ENCODE measurements at places on chromosomes 2 and 18.

GRCh38 chr2:133200684-133201421 lies 367.4 kb downstream of the NCKAP5 start:
- no peak for DNase-seq

DNA sequence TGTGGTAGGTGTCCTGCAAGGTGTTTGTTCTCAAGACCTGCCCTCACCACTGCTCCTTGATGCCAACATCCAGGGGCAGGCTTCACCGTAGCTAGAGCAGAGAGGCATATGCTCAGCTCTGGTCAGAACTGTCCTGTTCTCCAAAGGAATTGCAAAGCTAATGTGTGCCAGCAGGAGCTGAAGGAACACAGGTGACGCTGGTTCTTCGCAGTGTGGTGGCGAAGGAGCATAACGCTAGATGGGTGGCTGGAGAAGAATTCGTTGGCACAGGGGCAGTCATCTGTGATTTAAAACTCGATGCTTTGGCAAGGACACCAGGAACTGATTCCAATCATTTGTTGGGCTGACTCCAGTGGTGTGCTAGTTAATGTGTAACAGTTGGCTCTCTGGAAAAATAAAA lies 11.4 kb upstream of the PER2 start:
- no peak for DNase-seq

DNA sequence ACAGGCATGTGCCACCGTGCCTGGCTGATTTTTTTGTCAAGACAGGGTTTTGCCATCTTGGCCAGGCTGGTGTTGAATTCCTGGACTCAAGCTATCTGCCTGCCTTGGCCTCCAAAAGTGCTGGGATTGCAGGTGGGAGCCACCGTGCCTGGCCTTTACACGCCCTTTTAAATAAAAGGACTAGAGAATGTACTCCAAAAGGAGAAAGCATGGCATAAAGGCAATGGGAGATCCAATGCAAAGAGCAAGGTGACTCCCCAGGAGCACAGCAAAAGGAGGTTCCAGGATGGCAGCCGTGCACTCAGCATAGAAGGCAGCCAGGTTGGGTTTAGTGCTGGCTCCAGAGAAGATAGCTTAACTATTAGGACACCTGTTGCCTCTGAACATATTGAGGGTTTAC lies 27.1 kb downstream of the ASB1 start:
- DNase-seq = no peak

GRCh38 chr2:234169674-234170073 lies 119.2 kb downstream of the SPP2 start:
- DNase-seq = no peak

GRCh38 chr2:73284296-73285158 lies at the start of gene FBXO41:
TSS of gene FBXO41 (minus strand) at chr2:73284478. CDS start at chr2:73269630, 14,848 bp downstream.
- no peak for DNase-seq

GRCh38 chr18:46278481-46279465 lies 174.6 kb downstream of the HAUS1 start:
- DNase-seq = no peak

- DNase-seq = no peak
These were observed 102.0 kb downstream of the SH3RF3 start for GRCh38 chr2:109230941-109231420.

- no peak for DNase-seq
These were observed 33.3 kb upstream of the PAX3 start for GRCh38 chr2:222332116-222332515.

DNA sequence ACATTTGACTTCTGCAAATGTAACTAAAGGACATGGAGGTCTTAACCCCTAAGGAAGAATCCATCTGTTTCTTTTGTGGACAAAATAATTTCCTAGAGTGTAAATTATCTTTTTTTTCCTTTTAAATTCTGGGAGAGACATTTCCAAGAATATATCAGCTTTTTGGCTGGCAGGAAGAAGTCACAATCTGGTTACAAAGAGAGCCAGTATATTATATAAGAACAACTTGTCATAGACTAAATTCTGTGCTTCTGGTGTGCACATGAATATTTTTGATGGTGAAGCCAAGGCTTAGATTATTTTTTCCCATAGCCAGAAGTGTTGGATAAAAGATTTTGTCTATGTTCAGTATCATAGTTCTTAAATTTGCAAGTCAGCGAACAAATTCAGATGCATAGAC lies 500.6 kb downstream of the XIRP2 start:
- DNase-seq = no peak

DNA sequence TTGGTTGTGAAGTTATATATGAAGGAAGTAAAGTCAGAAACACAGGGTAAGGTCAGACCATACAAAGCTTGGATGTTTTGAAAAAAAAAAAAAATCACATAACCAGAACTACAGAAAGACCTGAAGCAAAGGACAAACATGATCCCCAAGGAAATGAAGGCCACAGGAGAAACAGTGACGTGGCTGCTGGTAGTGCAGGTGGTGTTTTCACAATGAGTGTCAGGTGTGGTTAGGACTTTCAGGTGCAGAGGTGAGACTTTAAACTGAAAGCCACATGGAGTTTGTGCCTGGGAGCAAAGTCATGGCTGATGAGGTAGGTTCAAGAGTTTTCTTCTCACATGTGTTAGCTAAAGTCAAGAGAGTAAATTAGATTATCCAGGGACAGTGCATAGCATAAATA lies 270.7 kb downstream of the PIEZO2 start:
- no peak for DNase-seq

GRCh38 chr2:212505586-212505985 lies 33.0 kb downstream of the ERBB4 start:
- no peak for DNase-seq

GRCh38 chr2:240069829-240070228 lies 16.5 kb upstream of the OR6B3 start:
- no peak for DNase-seq

DNA sequence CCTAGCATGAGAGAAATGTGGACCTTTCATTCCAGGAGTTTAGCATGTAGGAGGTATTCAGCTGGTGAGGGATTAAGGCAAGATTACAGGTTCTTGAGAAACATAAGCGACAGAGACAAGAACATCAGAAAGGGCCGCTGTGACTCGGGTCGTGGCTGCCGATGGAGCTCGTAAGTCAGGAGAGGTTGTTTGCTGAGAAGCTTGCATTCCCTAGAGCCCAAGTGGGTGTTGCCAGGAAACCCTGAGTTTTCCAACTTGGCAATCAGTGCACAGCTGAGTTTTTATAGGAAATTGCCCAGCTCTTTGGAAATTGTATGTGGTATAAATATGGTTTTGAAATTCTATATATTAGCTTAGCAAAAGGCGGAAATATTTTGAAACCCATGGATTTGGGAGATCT lies 46.4 kb upstream of the CYP1B1 start:
- DNase-seq = no peak

GRCh38 chr18:42922363-42922762 lies 193.1 kb downstream of the RIT2 start:
- no peak for DNase-seq

- no peak for DNase-seq
These were observed 1471.8 kb downstream of the LRP1B start for GRCh38 chr2:140658760-140659692.

GRCh38 chr2:41182961-41183360 lies 731.1 kb upstream of the SLC8A1 start:
- no peak for DNase-seq

DNA sequence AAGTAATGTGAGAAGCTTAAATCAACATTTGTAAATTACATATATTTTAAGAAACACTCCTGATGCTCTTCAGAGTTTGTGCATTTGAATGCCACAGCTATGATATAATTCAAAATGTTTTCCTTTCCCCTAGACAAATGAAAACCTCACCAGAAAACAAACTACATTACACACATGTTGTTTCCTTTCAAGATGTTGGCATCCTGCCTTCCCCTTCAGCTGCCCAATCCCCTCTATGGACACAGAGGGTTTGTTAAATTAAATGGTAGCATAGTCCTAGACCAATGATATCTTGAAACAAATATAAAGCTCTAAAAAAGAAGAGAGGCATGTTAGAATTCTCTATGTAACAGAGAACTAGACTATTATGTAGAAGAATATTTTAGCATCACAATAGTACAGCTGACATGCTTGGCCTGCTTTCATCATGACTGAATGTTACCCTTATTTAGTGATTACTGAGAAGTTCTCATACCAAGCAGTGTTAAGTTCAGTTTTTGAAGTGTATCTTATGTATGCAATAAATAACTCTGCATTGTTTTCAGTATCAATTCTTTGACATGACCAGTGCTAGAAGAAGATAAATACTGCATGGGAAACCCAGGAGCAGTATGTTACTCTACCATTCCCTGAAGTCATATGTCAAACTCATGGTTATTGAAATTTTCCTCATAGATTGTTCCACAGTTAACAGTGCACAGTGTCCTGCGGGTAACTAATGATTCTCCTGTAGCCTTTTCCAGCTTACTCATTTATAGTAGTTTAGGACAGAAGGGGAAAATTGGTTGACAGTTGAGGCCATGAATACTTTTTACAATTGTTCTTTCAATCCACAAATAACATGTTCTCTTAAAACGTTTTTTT lies 316.3 kb upstream of the KCNJ3 start:
- DNase-seq = no peak

DNA sequence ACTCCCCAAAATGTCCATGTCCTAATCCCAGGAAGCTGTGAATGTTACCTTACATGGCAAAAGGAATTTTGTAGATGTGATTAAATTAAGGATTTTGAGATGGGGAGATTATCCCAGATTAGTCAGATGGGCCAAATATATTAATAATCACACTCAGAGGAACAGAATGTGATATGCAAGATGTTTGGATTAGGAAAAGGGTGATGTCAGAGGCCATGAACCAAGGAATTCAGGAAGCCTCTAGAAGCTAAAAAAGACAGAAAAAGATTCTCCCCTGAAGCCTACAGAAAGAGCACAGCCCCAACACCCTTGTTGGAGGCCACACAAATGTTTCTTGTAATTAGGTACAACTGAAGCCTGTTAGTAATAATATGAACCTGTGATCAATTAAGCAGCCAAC lies 13.1 kb downstream of the TMEM131 start:
- no peak for DNase-seq

DNA sequence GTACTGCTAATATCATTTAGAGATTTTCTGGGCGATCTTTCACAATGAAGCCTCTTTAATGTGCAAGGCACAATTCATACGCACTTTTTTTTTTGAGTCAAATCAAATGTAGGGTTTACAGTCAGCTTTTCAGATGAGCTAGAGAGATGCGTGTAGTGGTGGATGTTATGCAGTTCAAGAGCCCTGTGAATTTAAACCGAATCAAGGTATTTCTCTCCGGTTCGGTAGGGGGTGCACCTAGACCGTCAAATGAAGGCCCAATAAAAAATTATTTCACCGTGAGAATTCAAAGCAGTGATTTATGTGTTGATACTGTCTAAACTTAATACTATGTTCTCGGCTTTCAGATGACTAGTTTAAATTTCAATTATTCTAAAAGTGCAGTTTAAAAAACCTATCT lies 1.1 kb downstream of the PTH2R start:
- DNase-seq = peak; percentile 41

GRCh38 chr2:109032229-109032820 lies 43.3 kb upstream of the EDAR start:
- DNase-seq = no peak

GRCh38 chr2:39024833-39025232 lies 96.0 kb downstream of the SOS1 start:
- no peak for DNase-seq

- DNase-seq = no peak
These were observed 54.0 kb upstream of the STRN start for GRCh38 chr2:37020212-37020886.

DNA sequence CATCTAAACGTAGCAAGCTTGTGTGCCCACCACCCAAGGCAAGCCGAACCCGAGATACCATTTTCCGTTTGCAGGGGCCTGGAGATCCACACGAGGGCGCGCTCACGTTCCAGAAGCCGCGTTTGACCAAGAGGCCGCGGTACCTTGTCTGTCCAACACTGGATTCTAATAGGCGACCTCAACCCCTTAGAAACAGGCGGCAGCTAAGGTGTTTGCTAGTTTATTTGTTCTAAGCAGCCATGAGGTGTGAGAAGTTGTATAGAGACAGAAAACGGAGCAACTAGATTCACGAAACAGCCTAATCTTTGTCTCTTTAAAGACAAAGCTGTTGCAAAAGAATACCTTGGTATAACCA lies 4.2 kb downstream of the HOXD11 start:
- peak; percentile 78 for DNase-seq

- DNase-seq = no peak
These were observed 115.8 kb upstream of the CWC22 start for GRCh38 chr2:180122874-180123273.

DNA sequence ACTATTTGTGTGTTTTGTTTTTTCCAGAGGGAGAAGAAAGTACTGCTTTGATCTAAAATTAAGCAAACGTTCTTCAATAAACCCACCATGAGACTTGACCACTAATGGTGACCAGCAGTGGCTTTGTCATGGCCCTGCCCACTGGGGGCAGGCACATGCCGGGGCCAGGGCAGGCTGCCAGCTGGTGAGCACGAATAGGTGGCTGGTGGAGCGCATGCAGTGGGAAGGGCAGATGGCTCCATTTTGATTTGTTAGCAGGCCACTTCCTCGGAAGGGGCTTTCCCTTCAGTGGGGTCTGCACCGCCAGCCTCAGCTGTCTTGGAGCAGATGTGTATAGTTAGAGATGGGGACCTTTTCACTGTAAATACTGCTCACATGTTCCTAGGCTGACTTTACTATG lies 277.1 kb downstream of the SOX11 start:
- no peak for DNase-seq

GRCh38 chr2:226300196-226300886 lies 499.3 kb downstream of the IRS1 start:
- DNase-seq = no peak

DNA sequence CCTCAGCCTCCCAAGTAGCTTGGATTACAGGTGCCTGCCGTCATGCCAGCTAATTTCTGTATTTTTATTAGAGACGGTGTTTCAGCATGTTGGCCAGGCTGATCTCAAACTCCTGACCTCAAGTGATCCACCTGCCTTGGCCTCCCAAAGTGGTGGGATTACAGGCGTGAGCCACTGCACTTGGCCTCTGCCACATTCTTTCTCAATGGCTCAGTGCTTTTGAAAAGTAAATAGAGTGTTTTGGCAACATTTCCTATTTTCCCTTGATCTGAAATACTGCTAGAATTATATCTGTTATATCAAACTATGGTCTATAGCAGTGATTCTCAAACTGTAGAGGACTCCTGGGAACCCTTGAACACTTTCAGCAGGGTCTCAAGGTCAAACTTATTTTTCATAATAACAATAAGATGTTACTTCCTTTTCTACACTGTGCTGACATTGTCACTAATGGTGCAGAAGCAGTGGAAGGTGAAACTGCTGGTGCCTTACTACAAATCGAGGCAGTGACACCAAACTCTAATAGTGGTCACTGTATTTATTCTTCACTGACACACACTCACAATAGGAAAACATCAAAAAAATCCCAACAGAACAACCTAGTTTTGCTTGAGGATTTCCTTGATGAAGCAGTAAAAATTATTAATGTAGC lies 10.6 kb downstream of the DAW1 start:
- DNase-seq = no peak

- DNase-seq = no peak
These were observed 31.9 kb upstream of the EML6 start for GRCh38 chr2:54691445-54692135.

Data from NCI-H1092 (cell line).